Fibroblast of skin of right quadriceps (primary cell): ENCODE measurements at places on chromosomes 2 and 18.

- DNase-seq, result no peak
These were observed 194.3 kb upstream of the ARL4C start for GRCh38 chr2:234691214-234691575.

GRCh38 chr2:168192839-168193616 is 54.4 kb downstream of the STK39 start:
- no peak for DNase-seq

DNA sequence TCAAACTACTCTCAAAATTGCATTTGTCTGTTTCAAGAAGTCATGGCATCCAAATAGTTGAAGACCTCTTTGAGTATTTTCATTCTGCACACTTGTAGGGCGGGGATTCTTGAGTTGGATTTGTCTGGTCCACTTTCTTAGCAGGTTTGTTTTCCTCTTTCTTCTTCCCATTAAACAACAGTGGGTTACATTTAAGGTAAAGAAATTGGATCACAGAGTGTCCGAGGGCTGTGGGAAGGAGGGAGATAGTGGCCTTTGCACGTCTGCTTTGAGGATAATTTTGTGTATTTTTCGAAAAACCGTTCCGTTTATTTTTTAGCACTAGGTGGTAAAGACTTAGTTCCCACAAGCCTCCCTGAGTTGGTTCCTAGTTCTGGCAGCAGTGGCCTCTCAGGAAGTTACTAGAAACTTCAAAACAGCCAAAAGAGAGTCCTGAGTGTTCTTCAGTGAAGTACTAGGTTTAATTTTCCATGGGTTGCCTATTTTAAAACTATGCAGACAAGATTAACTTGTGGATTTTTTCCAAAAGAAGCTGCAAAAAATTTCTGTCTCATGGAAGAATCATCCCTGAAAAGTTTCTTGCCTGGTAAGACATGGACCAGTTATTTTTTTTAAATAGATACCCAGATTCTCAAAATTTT is 107.9 kb downstream of the CDC42EP3 start:
- DNase-seq, result no peak

DNA sequence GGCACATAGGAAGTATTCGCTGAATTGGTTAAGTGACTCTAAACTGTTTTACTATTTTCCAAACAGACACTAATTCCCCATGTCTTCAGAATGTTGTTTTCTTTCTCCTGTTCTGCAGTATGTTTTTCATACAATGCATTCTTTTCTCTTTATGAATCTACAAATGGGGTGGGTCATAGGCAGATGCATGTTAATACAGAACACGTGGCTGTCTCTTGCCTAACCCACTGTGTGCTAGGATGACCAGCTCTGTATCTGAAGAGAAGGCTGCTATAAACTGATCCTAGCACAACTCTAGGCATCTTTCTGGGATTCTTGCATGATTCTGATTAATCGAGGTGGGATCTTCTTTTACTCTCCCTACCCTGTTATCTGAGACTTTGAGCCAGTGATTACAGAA is 826.0 kb downstream of the PLCL1 start:
- DNase-seq, result no peak

- DNase-seq, result no peak
These were observed 48.4 kb downstream of the NEMP2 start for GRCh38 chr2:190486037-190486623.

GRCh38 chr2:101036562-101036961 is 34.5 kb downstream of the RPL31 start:
- DNase-seq, result peak; percentile 41

GRCh38 chr18:55275039-55275901 is 312.7 kb downstream of the TCF4 start:
- peak; percentile 57 for DNase-seq

- DNase-seq, result no peak
These were observed 1032.5 kb downstream of the SOCS6 start for GRCh38 chr18:71321319-71321718.

DNA sequence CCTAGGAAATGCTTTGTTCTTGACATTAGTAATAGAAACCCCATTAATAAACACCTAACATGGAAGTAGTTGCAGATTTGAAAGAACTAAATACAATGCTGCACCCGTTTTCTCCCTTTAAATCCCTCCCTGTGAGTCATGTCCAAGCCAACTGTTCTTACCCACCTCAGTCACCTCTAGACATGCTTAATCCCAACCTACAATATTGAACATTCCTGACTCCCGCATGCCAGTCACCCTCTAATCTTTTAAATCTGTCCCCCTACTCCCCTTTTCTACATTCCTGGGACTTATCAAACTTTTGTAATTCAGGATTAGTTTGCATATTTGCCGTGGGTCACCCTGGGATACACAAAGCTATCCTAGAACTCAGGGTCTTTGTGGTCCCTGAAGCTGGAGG is 374.6 kb downstream of the IRS1 start:
- no peak for DNase-seq
